ENCODE measurements at places on chromosomes 4 and X.

GRCh38 chr4:155039162-155039561 is 169.3 kb upstream of the NPY2R start:
- no peak for DNase-seq
- H3K27me3 ChIP-seq, result no peaks in the 10 kb centered on the region
- H3K36me3 ChIP-seq, result no peaks in the 10 kb centered on the region
- H3K4me3 ChIP-seq, result no peak overlapping the region
- no peak overlapping the region for H3K27ac ChIP-seq

- no peaks in the 10 kb centered on the region for H3K27me3 ChIP-seq
- no peaks in the 10 kb centered on the region for H3K36me3 ChIP-seq
- no peak overlapping the region for H3K27ac ChIP-seq
- no peaks in the 10 kb centered on the region for H3K4me1 ChIP-seq
- no peak overlapping the region for H3K4me3 ChIP-seq
Measured at GRCh38 chrX:74509989-74510388, 88.7 kb downstream of the SLC16A2 start.

DNA sequence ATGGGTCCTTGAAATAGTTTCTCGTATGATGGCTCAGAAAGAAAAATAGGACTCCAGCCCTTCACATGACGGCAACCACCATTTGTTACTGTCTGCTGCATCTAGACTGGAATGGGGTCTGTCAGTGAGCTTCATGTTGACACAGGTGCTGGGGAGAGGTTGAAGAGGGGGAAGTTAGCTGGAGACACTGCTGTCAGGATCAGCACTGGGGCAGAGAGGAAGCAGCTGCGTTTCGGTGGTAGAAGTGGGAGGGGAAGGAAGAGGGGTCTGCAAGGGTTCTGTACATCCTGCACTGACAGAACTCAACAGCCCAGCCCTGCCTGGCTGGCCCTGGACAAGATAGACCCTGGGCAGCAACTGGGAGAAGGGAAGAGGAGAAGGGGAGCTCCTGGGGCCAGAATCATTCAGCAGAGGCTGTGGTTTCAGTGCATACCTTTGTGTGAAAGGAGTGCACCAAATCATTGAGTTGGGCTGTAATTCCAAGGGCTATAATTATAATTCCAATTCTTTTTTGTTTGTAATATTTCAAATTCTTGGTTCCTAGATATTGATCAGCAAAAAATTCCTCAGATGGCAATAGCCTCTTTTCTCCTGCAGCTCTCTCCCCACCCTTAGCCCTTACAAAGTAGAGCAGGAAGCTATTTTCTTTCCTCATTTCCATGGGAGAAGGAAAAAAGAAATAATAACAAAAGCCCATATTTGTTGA is 119.4 kb upstream of the C1GALT1C1 start:
- H3K4me3 ChIP-seq, result no peak overlapping the region
- no peaks in the 10 kb centered on the region for H3K27me3 ChIP-seq
- no peaks in the 10 kb centered on the region for H3K4me1 ChIP-seq
- H3K27ac ChIP-seq, result no peak overlapping the region

DNA sequence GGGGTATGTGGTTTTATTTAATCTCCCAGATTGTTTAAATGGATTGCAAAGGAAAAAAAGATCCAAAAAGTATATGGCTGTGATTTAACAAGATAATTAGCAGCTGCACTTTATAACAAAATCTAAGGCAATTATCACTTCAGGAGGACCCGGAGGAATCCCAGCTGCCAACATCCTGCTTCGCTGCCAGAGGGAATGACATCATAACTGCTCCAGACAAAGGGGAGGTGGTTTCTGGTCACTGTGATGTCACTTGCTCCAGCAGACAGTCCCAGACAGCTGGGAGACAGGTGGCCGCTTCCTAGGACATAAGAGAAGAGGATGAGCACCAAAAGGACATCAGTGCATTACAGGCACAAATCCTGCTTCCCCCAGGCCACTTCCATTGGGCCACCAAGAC is 371.0 kb downstream of the BCOR start:
- H3K4me3 ChIP-seq, result no peak overlapping the region
- H3K4me1 ChIP-seq, result peaks cover 8% of the 10 kb centered on the region
- no peak for DNase-seq
- H3K27ac ChIP-seq, result no peak overlapping the region
- no peaks in the 10 kb centered on the region for H3K27me3 ChIP-seq

GRCh38 chr4:174526731-174527130 is 4.4 kb upstream of the HPGD start:
- H3K36me3 ChIP-seq, result no peaks in the 10 kb centered on the region
- H3K4me3 ChIP-seq, result no peak overlapping the region
- DNase-seq, result no peak
- H3K27me3 ChIP-seq, result peaks cover 16% of the 10 kb centered on the region
- H3K27ac ChIP-seq, result no peak overlapping the region

- no peak overlapping the region for H3K4me3 ChIP-seq
- no peaks in the 10 kb centered on the region for H3K36me3 ChIP-seq
- DNase-seq, result no peak
- H3K27me3 ChIP-seq, result no peaks in the 10 kb centered on the region
- no peak overlapping the region for H3K27ac ChIP-seq
Measured at GRCh38 chr4:140867356-140867755, 111.2 kb upstream of the TBC1D9 start.

- no peak for DNase-seq
- H3K36me3 ChIP-seq, result no peaks in the 10 kb centered on the region
- H3K4me3 ChIP-seq, result no peak overlapping the region
- no peak overlapping the region for H3K27ac ChIP-seq
- no peaks in the 10 kb centered on the region for H3K27me3 ChIP-seq
Measured at GRCh38 chr4:137200322-137200721, 332.0 kb downstream of the PCDH18 start.

DNA sequence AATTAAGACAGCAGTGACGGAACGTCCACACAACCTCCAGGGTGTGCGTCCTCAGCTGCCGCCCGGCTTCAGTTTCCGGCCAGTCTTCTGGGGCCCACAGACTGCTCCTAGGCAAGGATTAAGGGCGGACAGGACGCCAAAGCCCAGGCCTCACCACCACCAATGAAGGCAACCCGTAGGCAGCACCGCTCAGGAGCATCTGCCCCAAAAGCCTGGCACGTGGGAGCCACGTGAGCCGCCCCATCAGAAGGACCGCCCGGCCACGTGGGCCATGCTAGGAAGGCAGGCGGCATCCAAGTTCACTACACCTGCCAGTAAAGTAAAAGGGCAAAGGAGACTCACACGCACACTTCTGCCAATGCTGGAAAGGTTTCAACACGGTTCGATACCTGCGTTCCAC is 14.3 kb downstream of the FAM53A start:
- no peak for DNase-seq
- no peaks in the 10 kb centered on the region for H3K4me1 ChIP-seq
- no peaks in the 10 kb centered on the region for H3K36me3 ChIP-seq
- H3K27me3 ChIP-seq, result no peaks in the 10 kb centered on the region

- H3K4me1 ChIP-seq, result no peaks in the 10 kb centered on the region
- no peaks in the 10 kb centered on the region for H3K36me3 ChIP-seq
- H3K27me3 ChIP-seq, result no peaks in the 10 kb centered on the region
Measured at GRCh38 chrX:97050392-97050791, 166.7 kb downstream of the RPA4 start.

- H3K4me3 ChIP-seq, result no peak overlapping the region
- no peaks in the 10 kb centered on the region for H3K27me3 ChIP-seq
- H3K27ac ChIP-seq, result peak overlapping the region; percentile 23
- no peaks in the 10 kb centered on the region for H3K36me3 ChIP-seq
- DNase-seq, result no peak
Measured at GRCh38 chr4:40586729-40587128, 42.9 kb downstream of the RBM47 start.

DNA sequence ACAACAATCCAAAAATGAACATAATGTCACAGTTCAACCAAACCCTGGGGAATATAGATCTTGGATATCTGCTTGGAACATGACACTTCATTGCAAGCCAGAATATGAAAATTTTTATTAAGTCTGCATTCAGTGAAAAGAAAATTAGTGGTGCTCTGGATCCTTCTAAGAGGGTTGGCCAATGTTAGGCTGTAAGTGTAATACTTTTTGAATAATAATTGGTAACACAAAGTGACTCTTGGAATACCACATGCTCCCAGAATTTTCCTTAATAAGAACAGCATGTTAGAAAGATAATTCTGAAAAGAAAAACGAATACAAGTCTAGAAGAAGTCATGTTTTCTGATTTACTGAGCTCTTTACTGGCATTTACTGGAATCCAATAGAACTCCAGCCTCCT is 175.8 kb downstream of the RASL11B start:
- no peaks in the 10 kb centered on the region for H3K36me3 ChIP-seq
- H3K27ac ChIP-seq, result no peak overlapping the region
- no peak overlapping the region for H3K4me3 ChIP-seq
- no peak for DNase-seq
- H3K27me3 ChIP-seq, result no peaks in the 10 kb centered on the region

- H3K4me1 ChIP-seq, result no peaks in the 10 kb centered on the region
- H3K27ac ChIP-seq, result no peak overlapping the region
- no peaks in the 10 kb centered on the region for H3K27me3 ChIP-seq
- no peaks in the 10 kb centered on the region for H3K36me3 ChIP-seq
Measured at GRCh38 chrX:44967221-44967620, 94.2 kb downstream of the KDM6A start.

GRCh38 chr4:168634276-168634802 is 137.5 kb downstream of the PALLD start:
- peaks cover 11% of the 10 kb centered on the region for H3K4me1 ChIP-seq
- no peaks in the 10 kb centered on the region for H3K27me3 ChIP-seq
- H3K36me3 ChIP-seq, result no peaks in the 10 kb centered on the region
- peak; percentile 62 for DNase-seq
- H3K4me3 ChIP-seq, result no peak overlapping the region

DNA sequence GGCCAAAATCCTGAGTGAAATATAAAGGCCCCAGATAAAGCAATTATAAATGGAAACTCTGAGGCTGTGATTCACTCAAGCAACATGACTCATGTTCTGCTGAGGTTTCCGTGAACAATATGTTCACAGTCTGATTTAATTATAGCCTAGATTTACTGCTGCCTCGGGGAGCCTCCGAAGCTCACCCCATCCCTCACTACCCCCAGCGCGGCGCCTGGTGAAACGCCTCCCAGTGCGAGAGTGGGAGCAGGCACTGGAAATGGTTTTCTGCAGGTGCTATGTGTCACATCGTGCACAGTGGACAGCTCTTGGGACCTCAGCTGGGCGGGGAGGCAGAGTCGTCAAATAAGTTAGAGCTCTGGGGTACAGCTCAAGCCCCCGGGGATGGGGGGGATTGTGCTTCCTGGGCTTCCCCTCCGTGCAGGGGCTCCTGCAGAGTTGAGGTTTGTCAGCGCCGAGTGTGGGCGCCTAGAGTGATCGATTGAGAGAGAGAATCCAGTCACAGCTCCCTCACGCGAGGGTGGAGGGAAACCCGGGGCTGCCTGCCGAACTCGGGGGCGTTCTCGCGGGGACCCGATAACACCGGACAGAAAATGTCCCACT is 110.6 kb downstream of the PHKA2 start:
- H3K27ac ChIP-seq, result no peak overlapping the region
- no peaks in the 10 kb centered on the region for H3K4me1 ChIP-seq
- no peak overlapping the region for H3K4me3 ChIP-seq
- DNase-seq, result no peak
- H3K27me3 ChIP-seq, result no peaks in the 10 kb centered on the region

- peak overlapping the region; percentile 84 for H3K27ac ChIP-seq
- H3K36me3 ChIP-seq, result no peaks in the 10 kb centered on the region
- H3K4me3 ChIP-seq, result peak overlapping the region; percentile 31
Measured at GRCh38 chrX:45769761-45770582, 569.3 kb upstream of the DIPK2B start.

DNA sequence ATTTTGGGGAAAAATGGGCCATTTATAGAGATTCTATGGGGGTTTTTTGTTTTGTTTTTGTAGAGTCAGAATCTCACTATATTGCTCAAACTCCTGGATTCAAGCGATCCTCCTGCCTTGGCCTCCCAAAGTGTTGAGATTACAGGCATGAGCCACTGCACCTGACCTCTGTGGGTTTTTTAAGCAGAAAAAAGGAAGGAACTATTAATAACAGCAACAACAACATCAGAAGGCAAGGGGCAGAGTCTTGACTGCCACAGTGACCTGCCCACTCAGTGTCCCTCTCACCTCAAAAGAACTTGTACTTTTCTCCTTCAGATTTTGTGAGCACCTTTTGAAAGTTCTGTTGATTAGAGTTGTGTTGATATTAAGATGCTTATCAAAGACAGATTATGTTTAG is 48.1 kb downstream of the FNIP2 start:
- no peak overlapping the region for H3K4me3 ChIP-seq
- no peak for DNase-seq
- H3K27ac ChIP-seq, result peak overlapping the region; percentile 74
- H3K27me3 ChIP-seq, result no peaks in the 10 kb centered on the region

- H3K4me3 ChIP-seq, result no peak overlapping the region
- no peaks in the 10 kb centered on the region for H3K36me3 ChIP-seq
- no peak for DNase-seq
- no peaks in the 10 kb centered on the region for H3K4me1 ChIP-seq
- no peak overlapping the region for H3K27ac ChIP-seq
- no peaks in the 10 kb centered on the region for H3K27me3 ChIP-seq
Measured at GRCh38 chrX:12447448-12448064, 309.3 kb downstream of the FRMPD4 start.

- H3K36me3 ChIP-seq, result no peaks in the 10 kb centered on the region
- no peak overlapping the region for H3K4me3 ChIP-seq
- DNase-seq, result no peak
- H3K27ac ChIP-seq, result no peak overlapping the region
- no peaks in the 10 kb centered on the region for H3K4me1 ChIP-seq
Measured at GRCh38 chr4:75907966-75908365, 5.7 kb upstream of the PPEF2 start.

DNA sequence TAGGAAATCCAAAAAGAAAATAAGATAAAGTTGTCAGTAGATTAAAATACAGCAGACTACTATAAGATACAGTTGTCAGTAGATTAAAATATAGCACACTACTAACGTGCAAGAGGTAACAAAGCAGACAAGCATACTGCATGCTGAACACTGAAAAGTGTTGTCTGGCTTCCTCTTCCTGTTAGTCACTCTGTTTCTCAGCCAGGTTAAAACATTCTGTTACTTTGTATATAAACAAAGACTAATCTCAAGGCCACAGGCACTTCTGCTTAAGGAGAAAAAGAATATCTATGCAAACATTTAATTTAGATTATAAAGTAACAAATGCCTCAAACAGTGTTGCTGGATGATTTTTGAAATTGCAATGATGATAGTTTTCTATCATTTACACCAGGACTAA is 41.0 kb upstream of the SCD5 start:
- H3K4me1 ChIP-seq, result no peaks in the 10 kb centered on the region
- no peak overlapping the region for H3K4me3 ChIP-seq
- H3K36me3 ChIP-seq, result peaks cover 6% of the 10 kb centered on the region
- H3K27me3 ChIP-seq, result no peaks in the 10 kb centered on the region
- no peak overlapping the region for H3K27ac ChIP-seq

DNA sequence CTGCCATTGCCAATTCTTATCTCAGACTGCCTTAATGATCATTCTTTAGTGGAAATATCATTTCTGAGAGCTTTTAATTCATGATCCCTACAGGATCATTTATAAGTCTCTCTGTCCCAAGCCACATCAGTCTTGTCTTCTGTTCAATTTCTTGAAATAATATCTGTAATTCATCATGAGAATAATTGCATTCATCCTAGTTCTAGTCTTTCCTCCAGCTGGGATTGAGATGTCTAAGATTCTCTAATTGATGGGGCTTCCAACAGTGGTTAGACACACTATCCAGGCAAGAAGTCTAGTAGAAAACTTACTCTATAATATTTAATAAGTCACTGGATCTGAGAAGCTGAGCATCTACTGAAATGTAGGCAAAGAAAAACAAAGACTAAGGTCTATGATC is 854.7 kb upstream of the ADGRL3 start:
- H3K27me3 ChIP-seq, result no peaks in the 10 kb centered on the region
- H3K36me3 ChIP-seq, result no peaks in the 10 kb centered on the region
- DNase-seq, result no peak
- no peaks in the 10 kb centered on the region for H3K4me1 ChIP-seq

Measured in left lung (tissue), 14 donors.